ENCODE measurements at places on chromosomes 3 and 15. TPM values are rescaled to one million over a fixed set of nuclear protein-coding genes. Genes with fewer than 3 reads are reported as not detected.

Gene SAMD7
- total RNA-seq: not detected

Gene GOLGA8J
- total RNA-seq: 1.2 TPM

Gene ABI3BP
- not detected for total RNA-seq

Gene CSTA
- total RNA-seq: 7.8 TPM

Gene SPINK8
- total RNA-seq: not detected

Gene DRD3
- not detected for total RNA-seq

Gene GOLGA6D
- total RNA-seq: not detected

Gene CNBP
- total RNA-seq: 202 TPM

Gene DUOXA1
- 0.39 TPM for total RNA-seq

Gene FAH
- total RNA-seq: 12.4 TPM

Gene KIF9
- 11.4 TPM for total RNA-seq

Gene KBTBD12
- not detected for total RNA-seq

Gene CASR
- 0.10 TPM for total RNA-seq

DNA sequence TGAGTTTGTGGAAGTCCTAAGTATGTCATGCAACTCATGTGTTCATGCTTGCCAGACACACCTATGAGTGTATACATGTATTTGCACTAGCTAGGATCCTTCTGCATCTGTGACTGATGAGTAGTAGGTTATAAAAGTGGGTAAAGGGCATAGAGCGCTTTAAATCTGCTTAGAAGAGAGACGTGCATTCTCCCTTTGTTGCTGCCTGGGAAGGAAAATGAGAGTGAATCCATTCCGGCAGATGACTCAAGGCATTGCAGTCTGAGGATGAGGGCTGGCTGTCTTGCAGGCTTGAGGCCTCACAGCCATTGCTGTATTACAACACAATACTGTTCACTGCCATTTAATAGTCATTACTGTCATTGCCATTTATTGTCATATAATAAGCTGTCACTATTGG is 120.8 kb upstream of the UMPS start:
- no peak for DNase-seq

GRCh38 chr15:85329561-85330422 is 50.6 kb upstream of the AKAP13 start:
- peak; percentile 66 for DNase-seq

- DNase-seq: no peak
These were observed 799.8 kb downstream of the NSUN3 start for GRCh38 chr3:94862703-94863102.

DNA sequence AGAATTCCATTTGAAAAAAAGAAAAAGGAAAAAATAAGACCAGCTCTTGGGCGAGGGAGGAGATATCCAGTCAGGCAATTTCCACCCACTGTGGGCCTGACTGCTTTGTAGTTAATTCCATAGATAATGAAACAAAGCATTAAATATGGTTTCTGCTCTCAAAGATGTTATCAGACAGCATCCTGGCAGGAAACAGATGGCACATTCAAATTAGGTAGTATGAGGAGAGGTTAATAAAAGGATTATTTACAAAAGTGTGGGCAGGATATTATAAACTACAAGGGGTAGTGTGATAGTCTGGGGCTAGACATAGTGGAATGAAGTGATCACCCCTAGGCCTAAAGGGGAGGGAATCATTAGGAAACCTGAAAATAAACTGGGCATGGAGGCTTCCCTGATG is 193.2 kb downstream of the CLSTN2 start:
- no peak for DNase-seq

DNA sequence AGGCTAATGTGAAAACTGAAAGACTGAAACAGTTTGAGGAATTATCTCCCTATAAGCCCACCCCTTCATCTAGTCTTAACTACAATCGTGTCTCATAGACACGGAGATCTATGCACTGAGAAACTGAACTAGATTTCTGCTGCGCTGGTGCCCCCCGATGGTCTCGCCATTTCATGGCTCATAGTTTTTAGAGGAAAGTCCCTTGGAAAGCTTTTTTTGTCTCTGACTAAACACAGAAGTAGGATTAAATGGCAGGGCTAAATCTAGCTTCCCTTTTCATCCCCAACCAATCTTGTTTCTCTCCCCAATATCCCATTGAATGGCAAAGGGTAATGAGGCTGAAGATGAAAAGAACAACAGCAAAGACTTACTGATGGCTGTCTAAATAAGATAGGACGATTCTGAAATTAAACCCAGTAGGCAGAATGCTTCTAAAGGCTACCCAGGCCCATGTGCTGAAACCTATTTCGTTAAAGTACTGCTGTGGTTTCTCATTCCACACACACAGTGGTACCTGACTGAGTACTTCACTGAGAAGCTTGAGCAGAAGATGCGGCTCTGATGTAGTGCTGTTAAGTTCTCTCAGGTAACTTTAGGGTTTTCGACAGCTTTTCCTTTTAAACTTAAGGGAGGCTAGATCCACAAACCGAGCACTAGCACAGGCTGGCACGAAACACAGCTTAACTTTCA is 142.7 kb downstream of the GADL1 start:
- peak; percentile 73 for DNase-seq

- no peak for DNase-seq
These were observed 47.8 kb downstream of the FNDC3B start for GRCh38 chr3:172087198-172087597.

DNA sequence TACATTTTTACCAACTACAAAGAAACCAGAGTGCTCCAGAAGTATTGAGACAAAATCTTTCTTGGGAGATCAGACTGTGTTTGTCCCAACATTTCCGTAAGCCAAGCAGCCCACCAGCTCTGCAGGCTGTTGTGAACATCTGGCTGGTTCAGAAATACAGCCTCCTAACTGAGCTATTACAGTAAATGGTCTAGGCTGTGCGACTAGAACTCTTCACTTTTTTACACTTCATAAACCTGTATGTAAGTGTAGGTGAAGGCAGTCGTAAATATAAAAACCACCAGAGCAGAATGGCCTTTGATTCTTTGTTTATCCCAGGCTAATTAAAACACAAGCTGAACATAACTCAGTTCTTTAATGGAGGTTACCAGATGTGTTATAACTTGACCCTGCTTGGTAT is 235.3 kb downstream of the ARRDC4 start:
- no peak for DNase-seq

DNA sequence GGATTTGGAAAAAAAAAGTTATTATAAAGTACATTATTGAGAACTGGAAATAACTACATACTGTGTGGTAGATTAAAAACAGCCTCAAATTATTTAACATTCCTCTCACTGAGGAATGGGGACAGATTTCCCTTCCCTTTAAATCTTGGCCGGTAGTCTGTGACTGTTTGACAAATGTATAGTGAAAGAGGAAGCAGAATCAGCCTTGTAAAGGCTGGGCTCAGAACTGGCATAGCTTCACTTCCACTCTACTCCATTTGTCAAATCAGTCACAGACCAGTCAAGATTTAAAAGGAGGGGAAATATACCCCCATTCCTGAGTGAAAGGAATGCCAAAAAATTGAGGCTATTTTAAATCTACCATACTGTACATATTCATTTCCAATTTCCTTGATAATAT is 18.2 kb upstream of the B4GALT4 start:
- DNase-seq: no peak

- DNase-seq: no peak
These were observed 74.2 kb upstream of the POU1F1 start for GRCh38 chr3:87350367-87351199.

GRCh38 chr3:52339612-52340011 is 23.5 kb downstream of the DNAH1 start:
- no peak for DNase-seq

DNA sequence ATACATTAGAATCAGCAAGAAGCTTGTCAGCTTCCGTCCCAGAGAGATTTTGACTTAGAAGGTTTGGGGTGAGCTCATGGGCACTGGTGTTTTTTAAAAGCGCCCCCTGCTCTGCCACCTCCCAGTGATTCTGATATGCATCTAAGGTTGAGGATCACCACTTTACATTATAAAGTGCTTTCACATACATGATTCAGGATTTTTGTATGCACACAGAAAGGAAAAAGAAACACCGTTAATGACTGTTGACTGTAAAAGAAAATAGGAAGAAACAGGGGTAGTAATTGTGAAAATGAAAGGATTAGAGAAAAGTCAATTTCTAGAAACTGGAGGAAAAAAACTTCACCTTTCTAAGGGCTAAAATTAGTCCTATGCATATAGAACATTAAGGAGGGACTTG is 104.9 kb upstream of the ZBED2 start:
- no peak for DNase-seq

- DNase-seq: no peak
These were observed 161.4 kb upstream of the IQSEC1 start for GRCh38 chr3:13234666-13235065.

DNA sequence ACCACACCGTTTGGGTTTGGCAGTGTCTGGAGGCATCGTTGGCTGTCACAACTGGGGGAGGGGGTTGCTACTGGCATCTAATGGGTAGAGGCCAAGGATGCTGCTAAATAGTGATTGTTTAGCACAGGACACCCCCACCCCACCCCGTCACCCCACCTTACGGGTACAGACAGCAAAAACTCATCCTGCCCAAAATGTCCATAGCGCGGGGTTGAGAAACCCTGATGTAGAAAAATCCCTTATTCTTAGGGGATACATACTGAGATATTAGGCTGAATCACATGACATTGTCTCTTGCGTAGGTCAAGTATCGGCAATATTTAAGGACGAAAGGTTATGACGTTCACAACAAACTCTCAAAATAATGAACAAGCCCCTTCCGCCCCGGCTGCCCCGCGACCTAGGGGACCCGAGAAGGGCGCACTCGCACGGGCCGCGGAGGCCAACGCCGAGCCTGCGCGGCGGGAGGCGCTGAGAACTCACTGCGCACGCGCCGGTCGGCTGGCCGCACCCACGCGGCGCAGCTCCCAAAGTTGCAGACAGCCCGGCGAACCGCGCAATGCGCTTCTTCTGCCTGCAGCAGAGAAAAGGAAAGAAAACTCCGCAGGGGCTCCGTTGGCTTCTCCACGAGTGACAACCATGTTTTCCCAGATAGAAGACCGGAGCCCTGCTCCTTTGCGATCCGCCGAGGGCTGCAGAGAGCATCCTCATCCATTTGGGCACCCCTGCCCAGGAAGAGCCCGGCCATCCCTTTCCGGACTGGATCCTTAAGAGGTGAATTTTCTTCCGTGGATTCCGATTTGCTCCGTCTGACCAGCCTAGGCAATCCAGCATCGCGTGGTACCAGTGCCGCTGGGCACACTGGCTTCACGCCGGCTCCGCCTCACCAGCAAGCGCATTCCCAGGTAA is 136.8 kb upstream of the CCDC54 start:
- DNase-seq: peak; percentile 61

DNA sequence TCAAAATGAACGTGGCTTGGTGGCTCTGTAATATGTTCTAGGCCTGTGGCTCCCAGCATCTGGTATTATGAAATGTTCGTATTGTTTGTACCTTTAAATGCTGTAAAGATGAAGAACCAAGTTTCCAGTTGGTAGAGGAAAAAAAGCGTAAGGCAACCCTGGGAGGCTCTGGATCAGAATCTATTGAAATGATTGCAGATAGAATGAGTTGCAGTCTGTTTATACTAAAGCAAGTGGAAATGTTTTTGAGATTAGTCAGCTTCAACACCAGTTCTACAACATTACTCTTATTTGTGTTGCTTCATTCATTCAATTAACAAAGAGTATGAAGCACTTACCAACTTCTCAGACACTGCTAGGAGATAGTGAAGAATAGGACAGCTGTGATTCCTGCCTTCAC is 5.3 kb downstream of the ARL6IP5 start:
- no peak for DNase-seq

DNA sequence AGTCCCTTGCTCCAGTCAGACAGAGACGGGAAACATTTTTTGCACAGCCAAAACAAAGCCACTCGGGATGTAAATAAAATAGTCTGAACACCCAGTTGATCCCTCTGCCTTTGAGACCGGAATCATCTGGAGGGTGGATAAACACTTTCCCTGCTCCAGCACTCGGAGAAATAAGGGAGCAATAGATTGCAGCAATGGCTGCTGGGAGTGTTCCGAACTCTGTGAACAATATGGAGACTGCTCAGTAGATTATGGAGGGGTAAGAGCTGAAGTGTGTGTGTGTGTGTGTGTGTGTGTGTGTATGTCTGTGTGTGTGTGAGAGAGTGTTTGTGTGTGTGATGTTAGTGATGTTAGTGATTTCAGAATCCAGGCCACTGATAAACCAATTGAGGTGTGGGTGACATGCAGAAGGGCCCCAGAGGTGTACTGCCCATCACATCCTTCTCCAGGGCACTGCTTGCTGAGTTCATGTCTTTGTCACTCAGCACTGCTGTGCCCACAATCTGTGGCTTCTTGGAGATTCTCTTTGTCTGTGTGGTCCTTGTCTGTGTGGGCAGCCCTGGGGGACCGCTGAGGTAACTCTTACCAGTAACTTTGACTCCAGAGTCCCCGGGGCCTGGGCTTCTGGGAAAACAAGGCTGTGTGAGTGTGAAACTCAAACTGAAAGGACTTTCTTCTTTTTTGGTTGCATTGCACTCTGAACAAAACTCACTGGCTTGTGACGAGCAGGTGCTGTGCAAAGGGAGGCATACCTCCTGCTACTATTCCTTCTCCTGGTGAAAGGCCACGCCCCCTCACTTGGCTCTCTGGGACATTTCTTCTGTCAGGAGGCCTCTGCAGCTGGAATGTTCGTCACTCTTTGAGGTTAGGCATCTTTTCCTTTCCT is 23.0 kb downstream of the CRYGS start:
- no peak for DNase-seq

GRCh38 chr3:37050282-37050681 is 57.0 kb downstream of the MLH1 start:
- DNase-seq: no peak

DNA sequence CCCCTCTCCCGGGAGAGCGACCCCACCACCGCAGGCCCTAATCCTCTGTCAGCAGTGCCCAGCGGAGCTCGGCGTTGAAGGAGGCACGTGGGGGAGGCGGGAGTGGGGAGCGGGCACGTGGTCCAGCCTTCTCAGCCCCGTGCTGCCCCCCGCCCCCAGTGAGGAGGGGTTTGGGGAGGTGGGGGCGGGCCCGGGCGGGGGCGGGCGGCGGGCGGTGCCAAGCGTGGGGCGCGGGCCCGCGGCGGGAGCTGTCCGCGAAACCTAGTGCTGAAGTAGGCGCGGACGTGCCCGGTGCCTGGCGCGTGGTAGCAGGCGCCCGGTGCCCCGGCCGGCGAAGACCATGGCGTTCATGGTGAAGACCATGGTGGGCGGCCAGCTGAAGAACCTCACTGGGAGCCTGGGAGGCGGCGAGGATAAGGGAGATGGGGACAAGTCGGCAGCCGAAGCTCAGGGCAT is at the start of gene CPLX3:
Gene CPLX3, plus strand, starts transcription at position 264 of the 456 bp plus-strand sequence. Its CDS starts 77 bp downstream, at position 341.
- DNase-seq: peak; percentile 63

DNA sequence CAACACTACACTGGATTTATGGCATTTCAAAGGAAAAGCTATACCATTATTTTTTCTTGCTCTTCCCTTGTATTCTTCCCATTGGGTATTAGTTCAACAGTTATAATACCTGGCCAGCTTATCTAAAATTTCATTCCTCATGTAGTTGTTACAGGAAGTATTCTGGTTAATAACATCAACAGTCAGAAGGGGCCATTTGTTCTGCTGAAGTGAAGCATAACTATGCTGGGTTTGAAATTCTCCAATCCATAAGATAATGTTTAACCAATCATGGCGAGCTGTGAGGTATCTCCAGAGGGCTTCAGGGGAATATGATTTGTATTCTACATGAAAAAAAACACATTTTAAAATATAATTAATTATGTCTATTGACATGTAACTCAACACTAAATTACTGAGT is 43.4 kb downstream of the SPG11 start:
- no peak for DNase-seq
